GM13977 (cell line): ENCODE measurements at places on chromosomes 7 and 10.
A peak's percentile ranks its signal among the peaks of the same experiment; 100 is the strongest.

DNA sequence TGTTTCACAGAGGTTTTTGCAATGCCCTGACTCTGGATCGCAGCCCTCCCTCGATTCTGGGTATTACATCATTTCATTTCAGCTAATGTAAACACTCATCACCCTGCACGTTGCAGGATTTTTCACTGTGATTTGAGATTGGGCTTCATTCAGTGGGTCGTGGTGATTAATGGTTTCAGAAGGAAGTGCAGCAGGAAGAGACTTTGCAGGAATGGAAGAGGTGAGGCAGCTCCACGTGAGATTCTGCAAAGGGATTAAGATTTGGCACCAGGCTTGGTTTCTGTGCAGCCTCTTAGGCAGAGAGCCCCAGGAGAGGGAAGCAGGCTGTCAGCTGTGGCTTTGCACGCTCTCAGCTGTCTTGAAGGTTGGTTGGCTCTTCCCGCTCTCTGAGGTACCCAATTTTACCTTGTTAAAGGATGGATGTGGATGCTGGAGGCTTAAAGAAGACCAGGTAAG lies 95.2 kb downstream of the PLCE1 start:
- DNase-seq = no peak

- DNase-seq = no peak
These were observed 19.3 kb downstream of the PON1 start for GRCh38 chr7:95304990-95305389.

- no peak for DNase-seq
These were observed 206.5 kb upstream of the PPP2R2D start for GRCh38 chr10:131694168-131694780.

DNA sequence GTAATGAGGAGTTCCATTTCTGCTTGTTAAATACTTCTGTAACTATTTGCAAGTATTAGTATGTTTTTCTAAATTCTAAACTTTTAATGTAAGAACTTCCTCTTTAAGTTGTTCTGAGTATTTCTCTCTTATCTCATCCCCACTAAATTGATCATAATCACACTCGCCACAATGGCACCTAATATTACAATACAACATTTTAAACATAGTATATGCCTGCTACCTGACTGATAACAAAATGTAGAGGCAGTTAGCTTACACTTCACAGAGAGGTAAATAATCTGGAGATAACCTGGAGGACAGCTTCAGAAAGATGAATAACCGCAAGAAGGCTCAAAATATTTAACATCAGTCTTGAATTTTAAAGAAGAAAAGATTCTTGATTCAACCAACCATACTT lies 48.6 kb downstream of the HIBADH start:
- no peak for DNase-seq

- DNase-seq = no peak
These were observed 14.9 kb upstream of the LANCL2 start for GRCh38 chr7:55350281-55350680.

GRCh38 chr10:77090381-77091356 lies 546.9 kb downstream of the KCNMA1 start:
- no peak for DNase-seq

DNA sequence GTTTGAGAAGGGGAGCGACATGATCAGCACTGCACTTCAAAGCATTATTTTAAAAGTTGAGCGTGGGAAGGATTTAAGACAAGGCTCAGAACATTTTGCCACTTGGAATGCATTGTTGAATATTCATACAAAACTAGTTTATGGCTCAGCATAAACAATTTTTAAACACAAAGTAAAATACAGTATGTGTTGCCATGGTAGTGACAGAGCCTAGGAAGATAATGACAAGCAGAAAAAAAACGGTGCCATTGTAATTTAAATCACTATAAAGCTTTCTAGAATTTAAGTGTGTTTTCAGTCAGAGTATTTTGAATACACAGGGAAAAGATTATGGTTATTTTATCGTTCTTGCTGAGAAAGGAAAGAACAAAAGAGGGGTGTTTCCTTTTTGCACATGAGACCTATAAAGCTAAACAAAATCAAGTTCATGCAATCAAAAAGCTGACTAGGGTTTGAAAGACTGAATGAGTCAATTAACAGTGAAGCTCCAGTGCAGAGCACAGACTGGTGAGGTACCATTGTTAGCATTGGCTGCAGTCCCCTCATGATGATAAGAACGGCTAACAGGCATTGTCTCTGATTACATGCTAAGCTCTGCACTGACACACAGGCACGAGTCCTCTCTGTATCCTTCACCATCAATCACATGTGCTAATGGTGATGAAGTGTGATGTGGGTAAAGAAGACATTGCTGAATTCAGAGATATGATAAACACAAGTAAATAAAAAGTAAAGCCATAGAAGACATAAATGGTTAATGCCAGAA lies 181.9 kb upstream of the VSTM2A start:
- DNase-seq = no peak

- DNase-seq = peak; percentile 69
These were observed 41.8 kb upstream of the GJD4 start for GRCh38 chr10:35563261-35563891.

DNA sequence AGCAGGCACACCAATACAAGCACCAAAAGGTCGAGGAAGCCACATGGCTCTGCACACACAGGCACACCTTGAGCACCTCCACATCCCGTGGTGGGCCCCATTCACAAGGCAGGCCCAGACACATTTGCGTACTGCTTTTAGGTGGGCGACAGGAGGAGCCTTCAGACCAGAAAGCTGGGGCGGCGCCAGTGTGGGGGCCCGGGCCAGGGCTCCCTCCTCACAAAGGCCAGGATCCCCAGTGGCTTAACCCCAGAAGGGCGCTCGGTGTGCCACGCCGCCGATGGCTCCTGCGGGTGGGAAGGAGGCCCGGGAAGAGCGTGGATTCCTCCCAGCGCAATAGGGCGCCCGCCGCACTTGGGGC lies 2.8 kb upstream of the SMARCD3 start:
- DNase-seq = no peak

GRCh38 chr7:75955331-75955955 lies 39.0 kb downstream of the TMEM120A start:
- DNase-seq = no peak

GRCh38 chr10:133359972-133360610 lies 2.3 kb upstream of the FUOM start:
- DNase-seq = no peak

- no peak for DNase-seq
These were observed 926.4 kb downstream of the LRMDA start for GRCh38 chr10:76357726-76358415.

- no peak for DNase-seq
These were observed 282.5 kb downstream of the GLRX3 start for GRCh38 chr10:130418731-130419130.

DNA sequence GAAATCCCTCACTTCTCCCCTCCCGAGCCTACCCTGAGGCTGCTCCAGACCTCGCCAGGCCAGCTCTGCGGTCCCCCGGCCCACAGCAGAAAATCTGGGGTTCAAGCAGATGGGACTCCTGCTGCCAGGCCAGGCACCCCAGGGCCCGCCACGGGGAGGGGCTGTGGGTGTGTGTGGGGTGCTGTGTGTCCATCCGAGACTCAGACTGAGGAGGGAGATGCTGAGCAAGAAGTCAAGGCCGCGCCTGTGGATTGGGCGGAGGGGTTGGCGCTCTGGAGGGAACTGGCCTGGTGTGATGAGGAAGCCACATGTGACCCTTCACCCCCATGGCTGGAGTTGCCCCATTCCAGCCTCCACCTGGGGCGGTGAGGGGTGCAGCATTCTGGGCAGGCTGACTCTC lies 51.1 kb downstream of the YKT6 start:
- no peak for DNase-seq

DNA sequence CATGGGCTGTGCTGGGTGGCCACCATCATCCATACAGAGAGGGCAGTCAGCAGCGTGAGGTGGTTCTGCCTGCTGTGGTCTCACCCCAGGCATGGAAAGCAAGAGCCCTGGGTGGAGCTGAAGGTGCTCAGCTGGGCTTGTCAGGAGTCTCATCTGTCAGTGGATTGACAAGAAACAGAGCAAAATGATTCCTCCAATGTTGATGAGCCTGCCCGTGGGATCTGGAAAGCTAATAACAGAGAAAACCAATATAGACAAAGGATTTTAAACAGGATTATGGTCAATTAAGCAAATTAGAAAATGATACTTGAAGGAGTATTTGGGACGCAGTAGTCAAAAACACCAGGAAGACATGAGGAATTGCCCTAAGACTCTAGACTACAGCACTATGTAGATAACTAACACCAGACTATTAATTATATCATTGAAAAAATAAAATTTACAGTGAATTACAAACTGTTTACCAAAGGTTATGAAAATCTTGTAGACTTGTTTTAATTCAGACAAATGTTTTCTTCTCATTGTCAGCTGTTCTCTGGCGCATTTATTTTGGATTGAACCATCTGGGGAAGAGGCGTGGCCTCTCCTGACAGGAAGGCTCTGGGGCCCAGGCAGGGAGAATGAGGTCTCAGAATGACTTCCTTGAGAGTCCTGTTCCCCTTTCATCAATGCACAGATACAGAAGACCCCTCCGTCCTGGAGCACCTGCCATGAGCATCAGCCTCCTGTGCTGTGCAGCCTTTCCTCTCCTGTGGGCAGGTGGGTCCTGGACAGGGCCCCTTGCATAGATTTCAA lies 211.2 kb upstream of the PRSS58 start:
- no peak for DNase-seq

- DNase-seq = no peak
These were observed 148.4 kb downstream of the PLPP4 start for GRCh38 chr10:120605410-120605809.

GRCh38 chr10:15841696-15842095 lies 18.6 kb downstream of the MINDY3 start:
- no peak for DNase-seq

DNA sequence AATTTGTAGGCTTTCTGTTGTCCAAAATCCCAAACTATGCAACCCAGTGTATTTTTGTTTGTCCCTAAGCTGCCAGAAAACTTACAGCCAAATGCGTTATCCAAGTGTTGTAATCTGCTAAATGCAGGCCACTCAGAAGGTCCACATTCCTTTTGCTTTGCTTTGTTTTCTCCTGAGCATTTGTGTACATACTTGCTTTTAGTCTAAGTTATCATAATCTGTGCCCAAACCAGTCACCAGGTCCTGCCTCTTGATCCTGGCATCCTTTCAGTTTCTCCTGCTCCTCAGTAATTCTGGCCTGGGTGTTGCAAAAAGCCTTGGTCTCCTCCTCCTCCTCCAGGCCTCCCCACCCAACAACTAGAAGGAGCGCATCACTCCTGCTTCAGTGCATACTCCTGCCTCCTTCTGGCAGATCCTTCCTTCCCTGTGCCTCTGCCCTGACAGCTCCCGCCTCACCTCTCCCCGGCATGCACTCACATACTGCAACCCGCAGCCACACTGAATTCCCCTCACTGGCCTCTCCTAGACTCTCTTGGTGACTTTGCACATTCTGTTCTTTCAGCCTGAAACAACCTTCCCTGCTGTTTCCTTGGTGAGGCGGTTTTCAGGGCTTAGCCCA lies 2.3 kb downstream of the DENND2A start:
- no peak for DNase-seq
